ENCODE measurements at places on chromosomes 11 and 22.

DNA sequence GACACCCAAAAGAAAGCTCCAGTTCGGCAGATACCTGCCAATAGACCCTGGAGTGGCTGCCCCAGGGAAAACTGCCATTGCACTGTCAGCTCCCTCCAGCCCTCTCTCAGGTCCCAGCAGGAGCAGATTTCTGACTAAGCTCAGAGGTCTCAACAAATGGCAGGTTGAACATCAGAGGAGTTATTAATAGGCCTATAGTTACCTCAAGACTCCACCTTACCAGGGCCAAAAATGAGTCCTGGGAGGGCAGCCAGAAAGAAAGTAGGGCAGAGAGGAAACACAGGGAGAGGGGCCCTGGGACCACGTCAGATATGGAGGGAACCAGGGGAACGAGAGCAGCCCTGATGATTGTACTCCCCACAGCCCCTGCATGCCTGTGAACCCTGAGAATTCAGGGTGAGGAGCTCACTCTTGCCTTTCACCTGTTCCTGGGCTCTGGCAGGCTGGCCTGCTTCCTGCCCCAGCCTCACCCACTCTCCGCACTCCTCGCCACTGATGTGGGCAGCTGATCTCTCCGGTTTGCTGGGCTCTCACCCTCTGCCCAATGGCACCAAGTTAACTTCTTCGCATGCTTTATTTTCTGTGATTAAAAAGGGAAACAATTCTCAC, 4.3 kb upstream of the RGL4 start:
- no peak for DNase-seq

GRCh38 chr11:64185693-64186491, at the start of gene STIP1:
TSS of gene STIP1 (plus strand) at chr11:64186171. CDS start at chr11:64186262, 91 bp downstream.
- peak; percentile 99 for DNase-seq

DNA sequence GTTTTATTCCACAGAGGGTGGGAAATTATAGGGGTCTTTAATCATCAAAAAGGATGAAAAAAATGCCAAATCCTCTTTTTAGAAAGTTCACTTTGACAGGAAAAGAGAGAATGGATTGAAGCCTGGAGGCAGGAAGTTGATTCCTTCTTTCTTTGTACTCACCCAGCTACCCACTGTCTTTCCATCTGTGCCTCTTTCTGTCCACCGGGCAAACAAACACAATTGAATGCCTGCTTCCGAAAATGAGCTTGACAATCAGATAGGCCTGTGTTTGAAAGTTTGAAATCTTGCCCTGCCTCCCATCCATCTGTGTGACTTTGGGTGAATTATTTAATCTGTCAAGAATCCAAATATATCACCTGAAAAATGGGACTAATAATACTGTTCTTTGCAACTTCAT, 81.1 kb downstream of the SCN3B start:
- DNase-seq: no peak

- DNase-seq: no peak
Observed at GRCh38 chr11:86103808-86104207, 34.9 kb upstream of the PICALM start.

DNA sequence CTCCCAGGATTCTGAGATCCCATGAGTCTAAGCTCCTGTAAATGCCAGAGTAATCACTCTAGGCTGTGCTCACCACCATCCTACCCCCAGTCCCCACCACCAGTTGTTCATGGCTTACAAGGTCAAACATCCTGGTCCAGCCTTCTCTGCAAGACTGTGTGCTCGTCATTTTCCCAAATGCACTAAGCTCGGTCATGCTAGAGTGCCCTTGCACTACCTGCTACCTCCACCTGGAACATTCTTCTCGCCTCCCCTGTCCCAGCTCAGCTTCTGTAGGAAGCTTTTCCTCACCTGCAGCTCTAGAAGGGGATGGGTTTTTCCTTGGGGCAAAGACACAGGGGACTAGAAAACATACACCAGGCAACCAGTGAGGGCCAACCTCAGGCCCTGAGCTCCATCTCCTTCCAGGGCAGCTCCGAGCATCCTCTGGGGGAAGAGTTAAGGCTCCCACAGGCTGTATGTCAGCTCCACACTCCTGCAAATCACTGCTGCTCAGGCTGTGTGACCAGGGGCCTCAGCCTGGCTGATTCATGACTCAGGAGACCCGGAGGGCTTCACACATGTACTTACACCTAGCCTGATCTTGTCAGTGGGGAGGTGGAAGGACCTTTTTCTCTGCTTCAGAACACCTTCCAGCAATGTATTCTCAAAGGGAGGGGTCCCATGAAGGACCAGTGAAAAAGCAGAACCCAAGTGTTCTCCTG, 37.2 kb upstream of the CSNK2A3 start:
- no peak for DNase-seq

DNA sequence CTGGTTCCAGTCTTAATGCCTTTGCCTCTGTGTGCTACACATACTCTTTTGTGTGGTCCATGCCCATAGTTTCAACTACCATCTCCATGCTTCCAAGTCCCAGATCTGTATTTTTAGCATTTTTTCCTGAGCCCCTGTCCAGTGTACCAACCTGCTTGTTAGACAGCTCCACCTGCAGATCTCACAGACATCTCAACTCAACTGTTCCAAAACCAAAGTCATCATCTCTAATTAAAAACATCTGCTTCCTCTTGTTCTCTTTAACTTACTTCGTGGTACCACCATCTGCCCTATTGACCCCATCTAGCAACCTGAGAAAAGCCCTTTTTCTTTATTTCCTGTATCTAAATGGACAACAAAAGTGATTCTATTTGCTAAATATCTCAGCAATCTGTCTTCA, 8.6 kb upstream of the KMT2A start:
- DNase-seq: no peak

GRCh38 chr11:73597336-73597955, 466 bp downstream of the FAM168A start:
- no peak for DNase-seq

All from activated CD4-positive, alpha-beta T cell treated with anti-CD3 and anti-CD28 coated beads for 4 hours (primary cell).